Hypothalamus (tissue), 51 donors: ENCODE measurements at places on chromosomes 4 and X.

DNA sequence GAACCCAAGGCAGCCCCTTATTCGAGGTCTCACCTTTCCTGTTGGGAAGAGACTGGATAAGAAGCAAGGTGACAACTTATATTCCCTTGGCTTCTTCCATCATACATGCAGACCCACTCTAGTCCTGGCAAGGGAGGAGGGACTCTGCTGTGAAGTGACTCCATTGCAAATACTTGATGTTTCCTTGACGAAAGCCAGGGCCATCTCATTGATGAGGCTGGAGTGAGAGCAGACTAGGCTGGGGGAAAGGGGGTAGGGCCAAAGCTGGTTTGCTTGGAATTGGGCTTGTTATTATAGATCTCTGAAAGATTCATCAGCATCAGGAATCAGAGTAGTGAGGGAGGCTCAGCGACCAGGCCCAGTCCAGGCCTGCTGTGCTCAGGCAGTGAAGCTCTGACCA is 2.3 kb upstream of the NHSL2 start:
- no peak for DNase-seq

DNA sequence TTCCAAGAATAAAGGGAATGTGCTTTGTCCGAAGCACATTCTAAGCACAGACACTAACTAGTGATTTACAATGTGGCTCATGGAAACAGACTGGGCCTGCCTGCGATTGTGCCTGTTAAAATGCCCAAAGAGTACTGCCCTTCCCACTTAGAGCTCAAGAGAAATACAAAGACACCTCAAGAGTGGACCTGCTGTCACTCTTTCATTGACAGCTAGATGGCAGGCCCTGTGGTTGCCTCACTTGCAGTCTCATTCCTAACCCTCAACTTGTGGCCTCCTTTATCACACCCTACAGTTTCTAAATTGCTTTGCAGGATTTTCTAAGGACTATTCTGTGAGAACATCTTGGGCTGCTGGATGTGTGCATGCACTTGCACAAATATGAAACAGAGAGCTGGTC is 331.0 kb upstream of the EMCN start:
- DNase-seq = no peak

- no peak for DNase-seq
Observed at GRCh38 chrX:108304210-108304609, 134.0 kb downstream of the COL4A6 start.

GRCh38 chrX:120457766-120458180 is 11.3 kb downstream of the LAMP2 start:
- DNase-seq = no peak

DNA sequence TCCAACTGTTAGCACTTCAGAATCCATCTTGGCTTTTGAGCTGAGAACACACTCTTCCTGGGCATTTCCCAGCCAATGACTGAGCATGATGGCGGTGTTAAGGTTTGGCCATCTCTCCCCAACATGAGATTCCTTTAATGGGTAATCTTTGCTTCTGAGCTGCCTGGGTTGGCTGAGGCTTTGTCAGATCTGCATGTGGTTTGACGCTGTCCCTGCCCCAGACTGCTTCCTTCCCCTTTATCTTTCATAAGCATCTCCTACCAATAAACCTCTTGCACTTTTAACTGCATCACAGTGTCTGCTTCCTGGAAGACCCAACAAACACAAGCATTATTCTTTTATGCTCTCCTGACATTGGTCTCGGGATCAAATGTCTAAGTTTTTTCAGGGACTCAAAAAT is 31.5 kb upstream of the DIPK2B start:
- no peak for DNase-seq

- no peak for DNase-seq
Observed at GRCh38 chr4:15682242-15683142, 865 bp downstream of the FAM200B start.

- DNase-seq = no peak
Observed at GRCh38 chr4:171561419-171561818, 251.8 kb upstream of the GALNTL6 start.

GRCh38 chr4:2798399-2799223 is 5.7 kb downstream of the SH3BP2 start:
- no peak for DNase-seq

DNA sequence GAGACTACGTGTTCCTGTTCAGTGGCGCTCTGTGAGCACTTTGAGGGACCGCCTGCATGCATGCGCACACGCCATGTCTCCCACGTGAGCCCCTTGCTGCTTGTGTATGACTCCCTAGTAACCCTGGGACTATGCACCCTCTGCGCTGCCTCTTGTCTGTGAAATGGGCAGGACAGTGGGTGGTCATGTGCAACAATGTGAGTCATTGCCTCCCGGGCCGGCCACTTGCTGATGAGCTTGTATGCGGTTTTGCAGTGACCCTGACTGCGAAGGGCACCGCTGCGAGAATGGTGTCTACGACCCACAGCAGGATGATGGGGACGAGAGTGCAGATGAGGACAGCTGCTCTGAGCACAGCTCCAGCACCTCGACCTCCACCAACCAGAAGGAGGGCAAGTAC is 61.4 kb downstream of the TNIP2 start:
- DNase-seq = no peak

DNA sequence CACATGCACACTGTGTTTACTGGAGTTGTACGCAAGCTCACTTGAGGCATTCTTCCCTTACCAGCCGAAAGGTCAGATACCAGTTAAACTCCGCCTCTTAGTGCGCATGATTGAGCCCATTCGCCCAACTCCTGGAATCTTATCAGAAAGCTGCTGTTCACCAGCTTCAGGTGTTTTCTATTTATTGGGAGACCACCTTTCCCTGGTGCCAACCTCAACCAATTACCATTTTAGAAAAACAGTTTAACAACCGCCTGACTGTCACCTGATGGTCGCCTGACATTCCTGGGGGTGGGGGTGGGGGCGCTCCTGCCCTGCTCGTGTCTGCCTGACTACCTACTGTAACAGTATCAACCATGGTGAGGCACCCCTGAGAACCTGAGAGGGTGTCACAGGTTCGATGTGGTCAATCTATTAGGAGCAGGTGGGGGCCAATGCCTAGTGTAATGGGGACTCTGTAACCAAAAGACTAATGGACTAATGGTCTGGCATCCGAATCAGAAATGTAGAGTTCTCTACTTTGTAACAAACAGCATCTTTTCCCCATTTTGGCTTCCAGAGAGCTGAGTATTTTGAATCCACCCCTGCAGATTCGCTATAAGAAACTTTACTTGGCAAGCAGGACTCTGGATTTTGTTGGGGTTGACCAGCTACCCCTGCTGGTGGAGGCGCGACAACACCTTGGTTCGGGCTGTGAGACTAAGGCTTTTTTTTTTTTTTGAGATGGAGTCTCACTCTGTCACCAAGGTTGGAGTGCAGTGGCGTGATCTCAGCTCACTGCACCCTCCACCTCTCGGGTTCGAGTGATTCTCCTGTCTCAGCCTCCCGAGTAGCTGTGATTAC is 58.2 kb upstream of the ZNF157 start:
- no peak for DNase-seq

GRCh38 chrX:132491191-132491590 is 2.4 kb upstream of the MBNL3 start:
- DNase-seq = no peak

DNA sequence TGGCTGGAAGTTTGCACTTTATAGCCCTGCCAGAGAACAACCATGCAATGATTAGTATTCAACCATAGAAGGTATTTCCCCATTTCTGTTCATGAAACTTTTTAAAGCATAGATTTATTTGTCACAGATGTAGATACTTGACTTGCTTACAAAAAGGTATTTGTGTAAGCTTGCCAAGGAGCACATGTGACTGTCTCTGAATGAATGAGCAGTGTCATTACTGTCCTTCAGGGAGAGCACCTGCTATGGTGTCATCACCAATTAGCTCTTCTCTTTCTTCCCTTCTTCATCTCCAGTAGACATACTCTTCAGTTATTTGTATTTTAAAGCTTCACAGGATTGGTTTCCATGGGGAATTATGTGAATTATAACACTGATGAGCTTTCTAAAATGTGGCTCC is 1064.7 kb upstream of the GRIA3 start:
- no peak for DNase-seq
